ENCODE measurements at places on chromosomes 12 and 14.

DNA sequence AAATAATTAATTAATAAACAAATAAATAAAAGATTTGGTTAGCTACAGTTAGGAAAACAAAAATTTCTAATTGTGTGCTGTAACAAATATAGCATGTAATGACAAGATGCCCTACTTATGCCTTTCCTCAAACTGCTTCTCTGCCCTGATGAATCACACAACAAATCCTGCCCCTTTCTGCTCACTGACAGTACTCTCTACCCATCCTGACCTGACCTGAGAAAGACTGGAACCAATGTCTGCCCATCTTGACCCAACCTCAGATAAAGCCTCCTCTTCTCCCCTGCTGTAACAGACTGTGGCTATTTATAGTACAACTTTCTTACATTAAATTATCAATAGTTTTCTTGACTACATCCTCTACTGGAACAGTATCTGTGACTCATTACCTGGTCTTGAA lies 43.7 kb downstream of the PPP1R13B start:
- DNase-seq, result no peak

DNA sequence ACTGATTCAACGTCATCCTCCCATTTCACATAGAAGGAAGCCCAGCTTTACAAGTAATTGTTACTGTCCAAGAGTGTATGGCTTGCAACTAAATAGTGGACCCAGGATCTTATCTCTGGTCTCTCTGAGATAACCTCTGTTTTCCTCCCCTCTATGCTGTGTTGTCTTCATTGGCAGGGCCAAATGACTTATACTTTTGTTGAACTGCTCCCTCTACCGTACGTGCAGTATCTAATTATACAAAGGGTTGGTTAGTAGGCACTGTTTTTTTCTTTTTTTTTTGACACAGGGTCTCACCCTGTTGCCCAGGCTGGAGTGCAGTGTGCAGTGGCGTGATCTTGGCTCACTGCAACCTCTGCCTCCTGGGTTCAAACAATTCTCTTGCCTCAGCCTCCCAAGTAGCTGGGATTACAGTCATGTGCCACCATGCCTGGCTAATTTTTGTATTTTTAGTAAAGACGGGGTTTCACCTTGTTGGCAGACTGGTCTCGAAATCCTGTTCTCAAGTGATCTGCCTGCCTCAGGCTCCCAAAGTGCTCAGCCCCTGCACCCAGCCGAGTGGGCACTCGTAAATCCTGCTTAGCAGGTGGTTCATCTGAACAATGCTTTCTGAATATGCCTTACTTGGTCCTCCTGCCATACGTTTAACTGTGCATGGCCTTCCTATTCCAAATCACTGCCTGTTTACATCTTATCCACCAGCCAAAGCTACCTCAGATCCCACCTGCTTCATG lies 162.1 kb downstream of the ADCK1 start:
- no peak for DNase-seq

DNA sequence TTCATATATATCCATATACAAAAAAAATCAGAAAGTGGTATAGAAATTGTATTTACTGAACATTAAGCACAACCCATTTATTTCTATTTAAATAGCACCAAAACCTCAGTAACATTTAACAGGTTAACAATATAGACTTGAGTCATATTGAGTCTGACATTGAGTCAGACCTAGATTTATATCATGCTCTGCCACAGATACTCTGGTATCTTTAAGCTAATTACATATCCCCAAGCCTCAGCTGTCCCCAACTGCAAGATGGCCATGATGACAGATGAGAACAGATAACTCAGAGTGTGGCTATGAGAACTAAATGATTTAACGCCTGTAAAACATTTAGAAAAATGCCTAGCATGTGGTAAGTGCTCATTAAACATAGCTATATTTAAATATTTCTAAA lies 40.3 kb downstream of the IFNG start:
- DNase-seq, result no peak

DNA sequence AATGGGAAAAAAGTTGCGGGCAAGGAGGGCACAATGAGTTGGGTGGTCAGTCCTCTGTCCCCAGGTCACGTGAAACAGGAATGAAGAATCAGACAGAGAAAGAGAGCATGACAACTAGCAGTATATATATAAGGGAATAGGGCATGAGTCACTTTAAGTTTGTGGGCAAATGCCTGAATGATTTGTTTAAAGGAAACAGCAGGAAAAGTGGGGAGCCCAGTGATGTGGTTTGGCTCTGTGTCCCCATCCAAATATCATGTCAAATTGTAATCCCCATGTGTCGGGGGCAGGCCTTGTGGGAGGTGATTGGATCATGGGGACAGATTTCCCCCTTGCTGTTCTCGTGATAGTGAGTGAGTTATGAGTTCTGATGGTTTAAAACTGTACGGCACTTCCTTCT lies 195.3 kb upstream of the IGF1 start:
- no peak for DNase-seq

DNA sequence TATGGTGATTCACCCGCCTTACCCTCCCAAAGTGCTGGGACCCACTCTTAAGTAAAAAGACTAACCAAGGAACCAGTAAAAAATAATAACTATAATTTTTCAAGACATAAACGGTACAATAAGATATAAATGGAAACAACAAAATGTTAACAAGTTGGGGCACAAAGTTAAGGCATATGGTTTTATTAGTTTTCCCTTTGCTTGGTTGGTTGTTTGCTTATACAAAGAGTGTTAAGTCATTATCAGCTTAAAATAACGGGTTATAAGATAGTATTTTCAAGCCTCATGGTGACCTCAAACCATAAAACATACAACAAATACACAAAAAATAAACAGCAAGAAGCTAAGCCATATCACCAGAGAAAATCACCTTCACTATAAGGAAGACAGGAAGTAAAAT lies 406.1 kb downstream of the SEC23A start:
- DNase-seq, result no peak

DNA sequence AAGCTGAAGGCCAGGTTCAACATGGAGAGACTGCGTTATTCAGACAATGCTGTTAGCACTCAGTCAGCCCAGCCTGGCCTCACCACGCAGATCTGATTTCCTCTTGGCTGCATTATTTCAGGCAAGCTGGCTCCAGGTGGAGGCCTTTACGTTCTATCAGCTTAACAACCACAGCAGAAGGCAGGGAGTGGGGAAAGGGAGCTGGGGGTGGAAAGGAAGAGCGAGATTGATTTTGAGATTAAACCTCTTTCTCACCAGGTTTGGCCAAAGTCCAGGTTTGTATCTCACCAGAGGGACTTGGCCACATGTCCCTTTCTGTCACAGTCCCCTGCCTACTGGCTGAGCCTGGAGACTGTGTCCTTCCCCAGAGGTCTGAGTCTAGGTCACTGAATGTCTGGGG lies 543.7 kb upstream of the TMEM132C start:
- no peak for DNase-seq

GRCh38 chr12:51183816-51184215 lies 10.9 kb upstream of the TFCP2 start:
- DNase-seq, result peak; percentile 18

DNA sequence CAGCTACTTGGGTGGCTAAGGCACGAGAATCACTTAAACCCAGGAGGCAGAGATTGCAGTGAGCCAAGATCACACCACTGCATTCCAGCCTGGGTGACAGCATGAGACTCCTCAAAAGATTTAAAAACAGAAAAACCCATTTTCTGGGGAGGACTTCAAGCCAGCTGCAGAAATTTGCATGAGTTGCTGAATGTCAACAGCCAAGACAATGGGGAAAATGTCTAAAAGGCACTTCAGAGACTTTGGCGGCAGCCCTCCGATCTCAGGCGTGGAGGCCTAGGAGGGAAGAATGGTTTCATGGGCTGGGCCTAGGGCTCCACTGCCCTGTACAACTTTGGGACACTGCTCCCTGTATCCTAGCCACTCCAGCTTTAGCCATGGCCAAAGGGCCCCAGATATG lies 177.8 kb upstream of the C14orf180 start:
- no peak for DNase-seq

DNA sequence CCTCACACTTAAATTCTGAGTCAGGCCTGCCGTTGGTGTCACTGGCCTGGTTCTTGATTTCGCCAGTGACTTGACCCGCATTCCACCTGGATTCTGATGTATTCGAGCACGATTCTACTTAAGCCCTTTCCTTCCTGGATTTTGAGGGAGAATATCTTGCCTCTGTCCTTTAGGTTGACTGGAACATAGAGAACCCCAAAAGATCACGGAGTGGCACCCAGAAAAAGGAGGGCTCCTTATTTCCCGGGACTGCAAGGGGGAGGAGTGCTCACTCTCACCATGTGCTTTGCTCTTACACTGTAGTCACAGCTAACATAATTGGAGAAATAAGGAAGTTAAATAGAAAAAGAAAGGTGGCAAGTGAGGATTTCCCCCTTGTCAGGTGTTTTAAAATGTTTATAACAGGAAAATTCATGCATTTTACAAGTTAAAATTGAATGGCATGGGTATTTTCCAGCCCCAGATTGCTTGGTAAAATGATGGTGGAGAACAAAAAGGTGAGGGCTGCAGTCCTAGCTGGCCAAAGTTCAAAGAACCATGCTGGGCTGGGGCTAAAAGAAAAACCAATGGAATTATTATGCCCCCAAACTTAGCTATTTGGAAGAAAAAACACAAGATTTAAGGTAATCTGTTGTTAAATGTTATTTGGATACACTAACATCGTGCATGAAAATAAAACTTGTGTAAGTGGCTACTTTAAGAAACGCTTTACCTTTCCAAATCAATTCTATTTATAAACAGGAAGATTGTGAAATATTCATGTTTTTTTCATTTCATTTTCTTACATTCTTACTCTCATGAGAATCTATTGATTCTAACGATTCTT lies 8.9 kb downstream of the FOXA1 start:
- no peak for DNase-seq

- DNase-seq, result no peak
These were observed 86.3 kb upstream of the NRXN3 start for GRCh38 chr14:78083837-78084236.

- no peak for DNase-seq
These were observed 103.2 kb downstream of the SLC38A4 start for GRCh38 chr12:46722394-46723185.

- DNase-seq, result no peak
These were observed 215.6 kb upstream of the PPFIA2 start for GRCh38 chr12:81974762-81975161.

DNA sequence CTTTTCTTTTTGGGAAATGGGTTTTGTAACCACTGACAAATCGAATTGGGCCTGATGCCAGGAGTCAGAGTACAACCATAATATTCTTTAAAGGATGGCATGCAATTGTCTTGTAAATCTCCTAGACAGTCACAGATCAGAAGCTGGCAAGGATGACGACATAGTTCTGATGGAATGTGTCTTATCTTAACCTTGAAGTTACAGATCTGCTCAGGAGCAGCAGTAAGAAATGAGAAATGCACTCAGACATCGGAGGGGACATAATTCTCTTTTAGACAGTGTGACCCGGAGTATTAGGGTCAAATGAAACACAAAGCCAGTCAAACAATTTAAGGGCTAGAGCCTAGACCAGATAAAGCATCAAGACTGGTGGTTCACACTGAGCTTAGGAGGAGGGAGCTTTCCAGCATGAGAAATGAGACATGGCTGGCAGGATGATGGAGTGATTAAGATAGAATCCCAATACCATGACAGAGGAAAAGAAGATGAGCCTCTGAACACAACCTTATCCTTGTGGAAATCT lies 17.5 kb downstream of the CBX5 start:
- no peak for DNase-seq

DNA sequence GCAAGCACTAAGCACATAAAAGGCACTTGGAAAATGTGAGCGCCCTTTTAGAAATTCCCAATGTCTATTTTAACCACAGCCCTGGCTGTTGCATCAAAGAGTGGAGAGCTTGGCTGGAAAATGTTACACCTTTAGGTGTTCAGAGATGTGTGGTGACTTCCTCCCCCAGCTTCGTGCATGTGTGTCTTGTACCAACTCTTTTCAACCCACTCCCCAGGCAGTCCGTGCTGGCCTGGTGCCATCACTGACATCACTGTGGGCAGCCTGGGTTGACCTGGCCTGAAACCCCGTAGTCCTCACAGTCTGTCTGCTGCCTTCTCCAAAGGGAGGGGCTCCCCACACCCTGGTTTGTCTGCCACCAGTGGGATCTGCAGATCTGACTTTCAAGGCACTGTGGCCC lies 101.8 kb downstream of the SCARB1 start:
- no peak for DNase-seq

GRCh38 chr12:48084066-48084465 lies 21.8 kb downstream of the SENP1 start:
- no peak for DNase-seq

DNA sequence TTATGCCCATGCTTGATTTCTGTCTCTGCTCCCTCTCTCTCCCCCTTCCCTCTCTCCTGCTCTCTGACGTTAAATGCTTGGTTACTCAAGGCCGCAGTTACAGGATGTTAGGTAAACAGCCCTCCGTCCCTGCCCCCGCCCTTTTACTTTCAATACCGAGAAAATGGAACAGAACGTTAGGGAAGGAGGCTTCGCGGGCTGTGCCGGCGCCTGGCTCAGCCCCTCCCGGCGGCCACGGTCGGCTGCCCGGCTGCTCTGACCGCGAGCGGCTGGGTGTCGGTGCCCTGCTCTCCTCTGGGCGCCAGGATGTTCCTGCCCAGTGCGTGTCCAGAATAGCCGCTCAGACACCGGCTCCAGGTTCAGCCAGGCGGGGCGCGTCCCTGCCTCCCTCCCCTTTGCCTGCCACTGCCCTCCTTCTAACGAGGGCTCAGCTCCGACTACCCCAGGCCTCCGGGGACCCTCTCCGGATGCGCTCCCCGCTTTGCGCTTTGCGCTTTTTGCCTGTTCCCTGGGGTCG lies 166.1 kb downstream of the ADCK1 start:
- DNase-seq, result no peak

DNA sequence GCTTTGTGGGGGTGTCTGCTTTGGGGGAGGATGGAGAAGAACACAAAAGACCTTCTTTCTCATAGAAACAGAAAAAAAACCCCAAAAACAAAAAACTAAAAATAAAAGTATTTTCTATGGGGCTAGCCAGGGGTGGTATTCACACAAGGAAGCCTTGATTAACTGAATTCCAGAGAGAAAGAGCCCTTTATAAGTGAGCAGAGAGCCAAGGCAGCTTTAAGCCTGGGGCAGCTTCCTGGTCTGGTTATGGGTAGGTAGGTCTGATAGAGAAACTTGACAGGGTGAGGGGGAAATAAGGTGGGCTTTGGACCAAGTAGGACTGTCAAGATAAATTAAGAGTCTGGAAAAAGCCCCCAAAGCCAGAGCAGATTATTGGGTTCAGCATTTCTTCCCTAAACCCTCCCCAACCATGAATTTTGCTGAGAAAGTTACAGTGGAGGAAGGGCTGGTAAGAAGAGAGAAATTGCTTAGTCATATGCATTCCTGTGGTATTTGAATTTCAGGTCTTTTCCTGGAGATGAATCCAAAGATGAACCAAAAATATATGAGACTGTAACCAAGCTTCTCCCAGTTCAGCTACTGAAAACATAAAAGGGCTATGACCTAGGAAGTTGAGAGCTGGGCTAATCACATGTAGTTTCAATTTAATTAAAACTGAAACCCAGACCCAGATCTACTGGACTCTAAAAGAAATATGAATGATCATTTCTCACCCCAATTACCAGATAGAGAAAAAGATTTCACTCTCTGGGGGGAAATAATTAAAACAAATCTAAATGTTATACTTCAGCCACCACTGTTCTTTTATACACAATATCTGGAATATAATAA lies 144.8 kb downstream of the TBC1D30 start:
- DNase-seq, result no peak
